ENCODE measurements at places on chromosomes 1 and 21.

- no peak for DNase-seq
Observed at GRCh38 chr1:234208791-234209190, 164.5 kb upstream of the COA6 start.

- DNase-seq = no peak
Observed at GRCh38 chr21:28883931-28884330, 108.7 kb downstream of the LTN1 start.

DNA sequence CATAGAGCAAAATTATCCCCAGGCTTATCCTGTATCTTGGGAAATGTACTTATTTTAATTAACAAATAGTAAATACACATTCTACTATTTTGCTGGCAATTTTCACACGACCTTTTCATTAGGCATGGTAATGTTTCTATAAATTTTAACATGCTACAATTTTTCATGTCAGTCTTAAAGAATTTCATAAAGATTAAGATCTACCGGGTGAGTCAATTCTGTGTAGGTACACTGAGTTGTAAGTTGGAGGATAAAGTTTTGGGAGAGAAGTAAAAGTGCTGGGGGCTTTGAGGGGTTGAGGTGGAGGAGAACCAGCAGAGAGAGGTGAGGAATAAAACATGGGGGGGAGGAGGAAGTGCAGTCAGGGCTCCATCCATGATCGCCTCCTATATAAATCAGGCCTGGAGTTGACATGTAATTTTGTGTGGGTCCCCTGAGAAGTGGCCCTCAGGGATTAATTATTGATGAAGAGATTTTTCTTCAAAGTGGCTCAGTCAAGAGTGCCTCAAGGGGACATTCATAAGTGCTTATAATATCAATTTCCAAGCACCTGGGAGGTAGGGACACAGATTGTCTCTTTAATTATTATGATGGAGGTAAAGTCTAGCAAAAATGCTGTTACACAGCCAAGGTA is 7.2 kb downstream of the DPYD start:
- no peak for DNase-seq

GRCh38 chr21:42120101-42120902 is 49.2 kb downstream of the UMODL1 start:
- DNase-seq = no peak

GRCh38 chr1:1299686-1300351 is 7.9 kb downstream of the ACAP3 start:
- no peak for DNase-seq

DNA sequence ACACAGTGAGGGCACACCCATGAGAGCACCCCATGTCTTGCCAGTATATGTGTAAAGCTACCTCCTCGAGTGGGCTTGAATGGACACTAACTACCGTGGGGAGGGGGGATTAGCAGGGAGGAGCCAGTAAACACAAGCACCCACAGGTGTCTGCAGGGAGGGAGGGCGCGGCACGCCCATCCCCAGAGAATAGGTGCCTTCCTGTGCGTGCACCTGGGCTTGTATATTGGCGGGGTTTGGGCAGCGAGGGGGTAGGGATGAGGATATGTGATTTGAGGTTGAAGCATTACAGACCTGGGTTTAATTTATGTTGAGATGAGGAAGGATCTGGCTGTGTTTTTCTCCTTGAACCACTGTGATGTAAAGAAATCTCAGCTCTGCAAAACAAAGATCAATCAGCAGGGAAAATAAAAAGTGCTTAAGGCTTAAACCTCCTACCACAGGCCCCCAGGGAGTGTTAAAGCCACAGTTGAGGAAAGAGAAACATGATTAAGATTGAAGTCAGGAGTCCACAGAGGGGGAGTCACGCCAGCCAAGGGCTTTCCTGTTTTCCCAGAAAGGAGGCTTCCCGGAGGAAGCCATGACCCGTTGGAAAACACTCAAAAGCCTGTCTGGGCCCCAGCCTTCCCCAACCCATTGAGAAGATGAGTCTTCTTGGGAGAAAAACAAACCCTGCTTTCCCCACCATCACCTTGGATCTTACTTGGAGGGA is 80.0 kb downstream of the CAMK2N1 start:
- DNase-seq = no peak

- peak; percentile 4 for DNase-seq
Observed at GRCh38 chr1:19596065-19596713, 47.9 kb upstream of the NBL1 start.

GRCh38 chr1:216332003-216332402 is 91.2 kb downstream of the USH2A start:
- DNase-seq = no peak

DNA sequence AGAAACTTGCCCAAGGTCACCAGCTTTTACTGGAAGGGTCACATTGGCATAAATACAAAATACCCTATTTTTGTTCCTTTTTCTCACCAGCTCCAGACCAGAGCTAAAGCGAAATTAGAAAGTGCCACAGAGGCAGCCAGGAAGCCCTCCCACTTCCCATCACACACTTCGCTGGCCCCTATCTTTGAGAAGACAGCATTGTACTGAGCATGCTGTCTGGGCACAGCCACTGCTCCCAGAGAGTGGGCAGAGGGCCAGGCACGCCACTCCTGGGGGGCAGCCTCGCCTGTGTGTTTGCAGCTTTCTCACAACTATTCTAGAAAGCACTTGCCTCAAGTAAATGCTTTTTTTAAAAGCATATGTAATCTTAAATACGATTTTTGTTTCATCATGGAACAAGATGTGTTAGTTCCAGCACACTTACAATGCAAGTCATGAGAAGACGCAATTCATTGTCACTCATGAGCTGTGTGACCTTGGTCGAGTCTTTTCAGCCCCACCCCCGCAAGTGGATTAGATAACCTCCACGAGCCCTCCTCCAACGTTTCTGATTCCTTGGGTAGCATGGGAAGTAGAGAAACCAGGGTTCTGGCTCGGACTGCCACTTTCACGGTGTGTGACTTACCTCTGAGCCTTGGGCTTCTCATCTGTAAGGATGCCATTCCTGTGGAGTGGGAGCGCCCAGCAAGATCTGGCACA is 25.7 kb upstream of the EPHA8 start:
- no peak for DNase-seq

DNA sequence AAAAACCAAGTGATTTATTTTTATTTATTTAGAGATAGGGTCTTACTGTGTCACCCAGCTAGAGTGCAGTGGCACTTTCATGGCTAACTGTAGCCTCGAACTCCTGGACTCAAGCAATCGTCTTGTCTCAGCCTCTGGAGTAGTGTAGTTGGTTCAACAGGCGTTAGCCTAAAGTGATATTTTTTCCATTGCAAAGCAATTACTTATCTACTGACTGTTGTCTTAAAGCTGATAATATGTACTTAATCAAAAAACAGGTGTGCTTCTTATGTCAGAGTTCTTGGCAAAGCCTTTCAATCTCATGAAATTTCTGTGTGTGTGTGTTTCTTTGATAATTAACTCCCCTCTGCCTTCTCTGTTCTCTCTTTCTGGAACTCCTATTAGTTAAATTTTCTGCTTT is 62.4 kb upstream of the DUSP10 start:
- no peak for DNase-seq
